Activated CD8-positive, alpha-beta memory T cell treated with anti-CD3 and anti-CD28 coated beads for 1 hour (primary cell): ENCODE measurements at places on chromosomes 6 and 20.

GRCh38 chr6:108164815-108165706 is 761 bp upstream of the NR2E1 start:
- no peak for DNase-seq

GRCh38 chr6:15827496-15828255 is 164.8 kb upstream of the DTNBP1 start:
- DNase-seq, result no peak

GRCh38 chr6:44730771-44731391 is 343.4 kb downstream of the CDC5L start:
- no peak for DNase-seq

GRCh38 chr6:1088492-1089001 is 223.4 kb upstream of the FOXQ1 start:
- no peak for DNase-seq

DNA sequence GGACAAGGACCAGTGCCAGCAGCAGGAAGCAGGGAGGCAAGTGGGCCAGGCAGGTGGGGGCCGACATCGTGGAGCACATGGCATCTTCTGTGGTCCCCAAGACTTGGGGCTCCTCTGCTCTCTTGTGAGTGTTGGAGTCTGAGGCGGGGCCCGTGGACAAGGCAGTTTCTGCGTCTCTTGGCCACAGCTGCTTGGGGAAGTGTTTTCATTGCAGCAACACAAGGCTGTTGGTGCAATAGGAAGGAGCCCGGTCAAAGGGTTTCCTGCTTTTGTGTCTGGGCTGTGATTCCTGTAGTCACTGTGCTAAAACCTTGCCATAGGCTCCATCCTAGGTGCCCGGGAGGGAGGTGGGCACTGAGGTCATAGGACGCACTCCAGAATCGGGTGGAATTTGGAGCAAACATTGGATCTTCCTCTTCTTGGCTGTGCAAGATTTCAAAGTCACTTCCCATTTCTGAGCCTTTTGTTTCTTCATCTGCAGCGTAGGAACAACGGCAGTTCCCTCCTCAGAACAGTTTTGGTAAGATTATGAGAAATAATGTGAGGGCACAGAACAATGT is at the start of gene SIRPB2:
SIRPB2 (minus strand) TSS at position 140 of the 560 bp plus-strand sequence; CDS start at position 79, 61 bp downstream.
- DNase-seq, result no peak

DNA sequence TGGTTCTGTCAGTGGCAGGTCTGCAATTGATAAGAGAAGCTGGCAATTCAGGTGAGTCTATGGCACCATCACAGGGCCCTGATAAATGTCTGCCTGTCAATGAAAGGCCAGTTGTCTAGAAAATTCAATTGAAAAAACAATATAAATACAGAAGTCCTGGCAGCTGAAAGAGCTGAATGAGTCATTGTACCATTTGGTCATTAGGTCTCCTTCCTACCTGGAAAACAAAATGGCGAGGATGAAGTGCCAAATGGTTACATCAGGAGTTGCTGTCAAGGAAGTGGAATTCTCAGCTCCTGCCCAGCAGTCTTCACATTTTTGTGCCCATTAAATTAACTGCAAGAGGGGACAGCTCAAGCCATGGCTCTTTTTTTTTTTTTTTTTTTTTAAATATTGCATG is 37.7 kb downstream of the PEX7 start:
- no peak for DNase-seq

DNA sequence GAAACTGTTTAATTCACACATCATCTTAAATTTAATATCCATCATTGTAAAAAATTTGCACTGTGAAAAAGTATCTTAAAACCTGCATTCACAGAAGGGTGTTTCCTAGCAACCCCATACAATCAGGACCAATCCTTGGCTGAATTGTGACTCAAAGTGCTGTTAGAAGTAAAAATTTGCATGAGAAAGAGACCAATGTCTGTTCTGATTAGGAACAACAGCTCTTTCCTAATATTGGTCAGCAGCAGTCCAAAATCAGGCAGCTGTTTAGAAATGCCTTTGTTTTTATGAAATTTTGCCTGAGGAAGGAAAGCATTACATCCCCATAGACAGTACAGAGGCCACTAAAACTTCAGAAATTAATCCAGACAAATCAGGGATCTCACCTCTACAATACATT is 987.0 kb downstream of the HACE1 start:
- DNase-seq, result no peak

- DNase-seq, result no peak
Observed at GRCh38 chr20:9940329-9940728, 94.5 kb upstream of the ANKEF1 start.

DNA sequence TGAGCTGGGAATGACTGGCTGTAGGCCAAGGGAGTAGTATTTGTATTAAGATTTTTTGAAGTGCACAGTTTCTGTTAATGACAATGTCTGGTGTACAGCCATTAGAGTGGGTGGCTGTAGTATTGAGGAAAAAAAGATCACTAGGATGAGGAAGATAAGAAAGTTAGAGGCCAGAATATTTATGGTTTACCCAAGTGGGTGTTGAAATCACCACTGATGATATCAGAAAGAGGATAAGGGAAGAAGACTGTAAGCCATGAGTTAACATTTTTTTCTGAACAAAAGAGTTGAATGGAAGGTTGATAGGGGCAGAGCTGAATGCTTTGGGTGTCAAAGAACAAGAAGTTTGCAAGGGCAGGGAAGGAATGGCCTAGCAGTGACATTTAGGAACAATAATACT is 104.7 kb downstream of the PRDM13 start:
- DNase-seq, result no peak

DNA sequence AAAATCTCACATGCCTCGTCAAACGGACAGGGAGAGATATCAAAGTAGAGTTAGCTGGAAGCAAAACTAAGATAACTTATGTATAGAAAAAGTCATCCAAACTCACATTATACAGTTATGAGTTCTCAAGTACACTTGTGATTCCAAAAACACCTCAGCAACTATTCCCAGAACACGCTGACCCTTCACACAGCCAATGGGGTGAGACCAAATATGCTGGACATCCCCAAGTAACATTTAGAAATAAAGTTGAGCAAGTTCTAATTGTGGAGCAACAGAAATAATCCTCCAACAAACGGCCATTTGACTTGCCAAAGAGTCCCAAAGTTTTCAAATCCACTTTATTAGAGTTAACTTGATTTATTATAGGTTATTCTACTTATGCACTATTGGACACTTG is 52.4 kb downstream of the LY86 start:
- DNase-seq, result no peak

GRCh38 chr6:101276066-101276465 is 117.4 kb upstream of the GRIK2 start:
- DNase-seq, result no peak

DNA sequence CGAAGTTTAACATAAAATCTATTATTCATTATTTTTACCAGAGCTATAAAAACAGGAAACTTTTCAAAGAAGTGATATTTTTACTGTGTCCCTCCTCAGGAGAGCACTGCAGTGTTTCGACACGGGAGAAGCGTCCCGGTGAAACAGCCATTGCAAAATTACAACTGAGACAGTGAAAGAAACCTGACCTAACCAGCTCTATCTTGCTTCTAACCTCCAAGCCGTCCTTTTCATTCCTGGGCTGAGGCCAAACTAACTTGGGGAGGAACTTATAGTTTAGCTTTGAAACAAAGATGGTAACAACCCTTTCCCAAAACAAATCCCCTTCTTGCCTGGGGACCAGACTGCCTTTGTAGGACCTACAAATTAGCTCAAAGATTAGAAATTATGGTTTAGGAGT is 79.2 kb downstream of the WDR27 start:
- DNase-seq, result no peak

- DNase-seq, result no peak
Observed at GRCh38 chr6:120431841-120432240, 902.4 kb downstream of the TBC1D32 start.
